Activated naive CD8-positive, alpha-beta T cell treated with anti-CD3 and anti-CD28 coated beads, Interleukin-2, amount 50 U/mL, for 16 hours (primary cell): ENCODE measurements at places on chromosomes 16 and 17.

- DNase-seq: no peak
Observed at GRCh38 chr16:346587-346986, 5.9 kb downstream of the AXIN1 start.

GRCh38 chr16:14511800-14512135, 118.3 kb downstream of the PARN start:
- no peak for DNase-seq

- no peak for DNase-seq
Observed at GRCh38 chr16:24681793-24682192, 47.7 kb upstream of the TNRC6A start.

DNA sequence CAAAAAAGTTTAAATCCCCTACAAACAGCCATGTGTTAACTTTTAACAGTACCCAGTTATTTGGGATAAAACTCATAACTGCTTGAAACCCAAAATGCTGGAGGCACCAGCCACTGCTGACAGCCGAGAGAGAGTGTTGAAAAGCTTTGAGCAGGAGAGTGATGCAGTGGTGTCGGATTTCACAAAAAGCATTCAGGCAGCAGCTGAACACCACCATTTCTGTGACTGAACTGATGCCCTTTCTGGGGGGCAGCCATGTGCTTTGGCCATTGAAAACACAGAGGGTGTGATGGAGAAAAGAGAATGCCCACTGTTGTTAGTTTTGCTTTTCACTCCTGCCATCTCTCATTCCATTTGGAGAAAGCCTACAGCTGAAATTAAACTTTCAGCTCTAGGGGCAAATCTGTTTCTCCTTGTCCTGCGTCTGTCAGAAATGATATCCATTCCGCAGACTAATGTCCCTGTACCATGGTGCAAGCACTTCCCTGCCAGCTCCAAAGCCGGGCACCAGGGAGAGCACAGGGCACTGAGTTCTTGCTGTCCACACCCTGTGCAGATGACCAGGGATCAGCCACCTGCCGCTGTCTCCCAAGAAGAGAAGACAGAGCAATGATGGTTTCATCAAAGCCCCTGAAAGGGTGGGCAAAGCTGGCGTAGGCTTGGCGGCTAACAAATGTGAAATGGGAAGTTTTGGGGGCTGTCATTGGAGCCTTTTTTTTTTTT, 16.6 kb upstream of the MLYCD start:
- no peak for DNase-seq

GRCh38 chr17:43143201-43143600, 18.0 kb upstream of the BRCA1 start:
- no peak for DNase-seq

GRCh38 chr17:83180264-83180995, 101.0 kb downstream of the METRNL start:
- DNase-seq: no peak

DNA sequence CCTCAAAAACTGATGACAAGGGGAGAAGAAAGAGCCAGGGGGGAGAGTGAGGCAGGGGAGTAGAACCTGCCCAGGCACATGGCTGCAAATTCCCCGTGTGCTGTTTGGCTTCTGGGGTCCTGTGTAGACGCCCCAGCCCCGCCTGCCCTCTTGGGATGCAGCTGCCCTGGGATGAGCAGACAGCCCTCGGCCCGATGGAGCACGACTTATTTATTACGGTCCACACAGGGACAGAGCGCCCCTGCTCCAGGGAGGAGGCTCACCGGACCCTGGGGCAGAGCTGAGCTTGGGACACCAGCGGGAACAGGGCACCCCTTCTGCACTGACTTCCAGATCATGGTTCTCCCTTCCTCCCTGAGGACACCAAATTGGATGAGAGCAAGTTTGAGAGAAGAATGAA, 9.1 kb downstream of the LDHD start:
- DNase-seq: no peak

GRCh38 chr17:15418781-15419180, 48.6 kb downstream of the CDRT4 start:
- no peak for DNase-seq

- DNase-seq: no peak
Observed at GRCh38 chr17:43531955-43532354, 14.2 kb downstream of the ETV4 start.

- DNase-seq: no peak
Observed at GRCh38 chr16:77221482-77221881, 22.3 kb downstream of the SYCE1L start.

- DNase-seq: no peak
Observed at GRCh38 chr17:54793271-54793670, 107.4 kb upstream of the TOM1L1 start.

- no peak for DNase-seq
Observed at GRCh38 chr17:75485688-75486087, 29.3 kb downstream of the TMEM94 start.

DNA sequence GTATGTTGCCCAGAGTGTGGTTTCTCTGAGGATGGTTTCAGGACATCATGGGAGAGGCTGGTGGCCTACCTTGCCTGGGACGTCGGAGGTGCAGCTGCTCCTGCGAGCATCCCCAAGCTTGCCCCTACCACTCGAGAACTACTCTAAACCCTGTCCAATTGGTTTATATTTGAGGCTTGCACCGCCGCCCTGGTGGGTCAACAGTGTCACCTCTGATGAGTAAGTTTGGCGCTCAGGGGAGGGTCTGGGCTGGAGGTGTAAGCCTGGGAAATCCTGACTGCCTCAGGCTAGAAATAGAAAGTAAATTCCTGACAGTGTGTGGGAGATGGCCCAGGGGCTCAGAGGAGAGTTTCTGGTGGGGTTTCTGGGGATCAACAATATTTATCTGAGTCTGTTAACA, 48.2 kb downstream of the CCDC42 start:
- DNase-seq: no peak

- no peak for DNase-seq
Observed at GRCh38 chr17:55735731-55736405, 13.2 kb upstream of the TMEM100 start.

- no peak for DNase-seq
Observed at GRCh38 chr16:2204416-2205103, 694 bp upstream of the MLST8 start.

DNA sequence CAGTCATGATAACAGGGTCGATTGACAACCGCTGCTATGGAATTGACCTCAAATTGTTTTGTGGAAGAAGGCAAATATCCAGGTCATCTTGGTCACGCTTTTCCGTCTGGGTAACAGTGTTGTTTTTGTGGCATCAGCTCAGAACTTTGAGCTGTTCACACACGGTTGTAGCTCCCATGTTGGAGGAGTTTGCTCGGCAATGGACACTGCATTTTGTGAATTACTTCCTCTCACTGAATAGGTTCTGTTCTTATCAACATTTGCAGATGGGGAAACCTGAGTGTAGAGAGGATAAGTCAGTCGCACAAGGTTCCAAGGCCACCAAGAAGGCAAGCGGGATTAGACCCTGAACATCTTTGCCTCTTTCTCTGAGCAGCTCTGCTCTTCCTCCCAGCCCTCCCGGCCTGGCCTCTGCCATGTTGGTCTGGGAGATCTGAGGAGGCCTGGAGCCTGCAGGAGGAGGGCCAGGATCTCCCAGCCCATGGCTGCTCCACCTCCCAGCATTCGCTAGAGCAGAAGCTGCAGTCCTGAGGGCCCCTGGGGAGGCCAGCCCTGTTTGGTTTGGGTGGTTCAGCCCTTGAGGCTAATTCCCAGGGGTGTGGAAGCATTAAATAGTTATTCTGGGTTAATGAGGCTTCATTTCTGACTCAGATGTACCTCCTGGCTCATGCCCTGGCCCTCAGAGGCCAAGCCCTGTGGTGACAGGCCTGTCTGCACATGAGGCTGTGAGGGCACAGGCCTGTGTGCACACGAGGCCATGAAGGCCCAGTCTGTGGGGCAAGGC, 154.1 kb upstream of the PLCG2 start:
- DNase-seq: no peak

- DNase-seq: no peak
Observed at GRCh38 chr17:51257150-51258081, 2.4 kb downstream of the MBTD1 start.

DNA sequence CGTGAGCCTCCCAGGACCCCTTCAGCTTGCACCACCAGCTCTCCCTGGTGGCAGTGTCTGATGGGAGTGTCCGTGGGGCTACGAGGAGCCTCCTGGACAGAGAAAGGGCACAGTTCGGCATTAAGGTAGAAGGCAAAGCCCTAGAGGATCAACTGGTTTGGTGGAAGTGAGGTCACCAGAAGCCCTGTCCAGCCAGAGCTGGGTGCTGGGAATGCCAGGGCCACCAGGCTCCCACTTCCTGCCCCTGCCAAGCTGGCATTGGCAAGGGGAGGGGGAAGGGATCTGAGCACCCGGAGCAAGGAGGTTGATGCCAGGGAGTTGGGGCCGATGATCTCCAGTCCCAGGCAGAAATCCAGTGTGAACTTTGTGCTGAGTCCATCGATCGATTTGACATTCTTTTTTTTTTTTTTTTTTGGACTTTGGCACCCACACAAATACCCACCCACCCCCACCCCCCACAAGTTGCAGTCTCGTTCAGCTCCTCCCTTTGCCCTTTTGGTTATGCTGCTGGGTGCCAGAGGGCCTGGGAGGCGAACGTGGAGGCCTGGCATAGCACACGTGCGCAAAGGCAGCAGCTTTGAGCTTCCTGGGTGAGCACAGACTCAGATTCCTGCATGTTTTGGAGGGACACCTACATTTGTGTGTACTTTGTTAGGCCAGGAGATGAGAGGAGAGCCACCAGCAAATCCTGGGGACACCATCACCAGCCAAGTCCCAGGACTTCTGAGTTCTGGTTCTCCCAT, 2.1 kb downstream of the NHERF1 start:
- no peak for DNase-seq

GRCh38 chr16:84137769-84138357, 7.1 kb downstream of the HSDL1 start:
- no peak for DNase-seq

GRCh38 chr17:3848229-3848835, 2.3 kb upstream of the NCBP3 start:
- no peak for DNase-seq

DNA sequence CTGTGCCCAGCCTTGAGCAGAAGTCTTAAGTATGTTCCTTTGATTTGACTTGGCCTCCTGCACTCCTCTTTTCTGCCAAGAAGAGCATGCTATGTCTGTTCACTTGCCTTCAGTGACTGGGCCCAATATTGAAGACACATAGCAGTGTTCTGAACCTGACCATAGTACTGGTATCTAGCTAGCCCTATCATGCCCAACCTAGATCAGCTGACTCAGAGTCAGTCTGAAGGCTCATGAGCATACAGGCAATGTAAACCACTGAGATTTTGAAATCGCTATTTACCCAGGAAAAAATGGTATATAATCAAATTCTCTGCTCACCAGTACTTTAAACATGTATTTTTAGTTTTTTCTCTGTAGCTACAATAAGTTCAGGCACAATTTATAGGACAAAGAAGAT, 129.4 kb downstream of the TANC2 start:
- DNase-seq: no peak

GRCh38 chr16:70579648-70580630, 56.3 kb downstream of the SF3B3 start:
- no peak for DNase-seq

GRCh38 chr17:4334776-4335584, 31.5 kb downstream of the UBE2G1 start:
- no peak for DNase-seq

GRCh38 chr17:33140413-33141099, 148.9 kb downstream of the SPACA3 start:
- DNase-seq: no peak
